ENCODE measurements at places on chromosomes 13 and 19.

DNA sequence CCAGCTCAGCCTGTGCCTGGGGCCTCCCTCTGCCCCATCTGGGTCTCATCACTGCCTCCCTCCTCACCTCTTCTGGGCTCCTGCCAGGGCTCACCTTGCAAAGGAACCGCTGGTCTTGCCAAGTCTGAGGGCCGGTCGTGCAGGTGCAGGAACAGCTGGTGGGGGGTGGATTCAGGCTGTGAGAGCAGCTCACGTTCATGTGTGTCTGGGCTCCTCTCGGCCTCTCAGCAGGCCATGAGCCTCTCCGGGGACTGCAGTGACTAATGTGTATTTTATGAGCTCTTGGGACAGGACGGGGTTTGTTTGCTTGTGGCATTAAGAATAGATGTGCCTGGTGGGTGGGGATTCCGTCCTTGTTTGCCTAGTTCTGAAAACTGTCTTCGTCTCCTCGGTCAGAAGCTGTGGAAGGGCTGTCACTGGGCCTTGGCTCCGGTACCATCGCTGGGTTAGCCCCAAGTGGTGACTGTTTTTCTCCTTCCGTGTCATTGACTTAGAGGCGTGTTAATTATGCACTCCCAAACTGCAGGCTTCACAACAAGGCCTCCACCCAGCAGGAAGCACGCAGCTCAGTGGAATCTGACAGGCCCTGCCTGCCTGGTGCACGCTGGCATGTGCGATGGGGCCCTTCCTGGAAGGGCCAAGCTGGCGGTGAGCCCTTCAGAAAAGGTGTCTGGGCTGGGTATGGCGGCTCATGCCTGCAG is 77.6 kb downstream of the KDM4B start:
- no peak for DNase-seq

GRCh38 chr19:46514589-46515289 is 19.1 kb upstream of the PNMA8B start:
- no peak for DNase-seq

GRCh38 chr13:50161052-50161451 is 145.8 kb downstream of the KCNRG start:
- no peak for DNase-seq

DNA sequence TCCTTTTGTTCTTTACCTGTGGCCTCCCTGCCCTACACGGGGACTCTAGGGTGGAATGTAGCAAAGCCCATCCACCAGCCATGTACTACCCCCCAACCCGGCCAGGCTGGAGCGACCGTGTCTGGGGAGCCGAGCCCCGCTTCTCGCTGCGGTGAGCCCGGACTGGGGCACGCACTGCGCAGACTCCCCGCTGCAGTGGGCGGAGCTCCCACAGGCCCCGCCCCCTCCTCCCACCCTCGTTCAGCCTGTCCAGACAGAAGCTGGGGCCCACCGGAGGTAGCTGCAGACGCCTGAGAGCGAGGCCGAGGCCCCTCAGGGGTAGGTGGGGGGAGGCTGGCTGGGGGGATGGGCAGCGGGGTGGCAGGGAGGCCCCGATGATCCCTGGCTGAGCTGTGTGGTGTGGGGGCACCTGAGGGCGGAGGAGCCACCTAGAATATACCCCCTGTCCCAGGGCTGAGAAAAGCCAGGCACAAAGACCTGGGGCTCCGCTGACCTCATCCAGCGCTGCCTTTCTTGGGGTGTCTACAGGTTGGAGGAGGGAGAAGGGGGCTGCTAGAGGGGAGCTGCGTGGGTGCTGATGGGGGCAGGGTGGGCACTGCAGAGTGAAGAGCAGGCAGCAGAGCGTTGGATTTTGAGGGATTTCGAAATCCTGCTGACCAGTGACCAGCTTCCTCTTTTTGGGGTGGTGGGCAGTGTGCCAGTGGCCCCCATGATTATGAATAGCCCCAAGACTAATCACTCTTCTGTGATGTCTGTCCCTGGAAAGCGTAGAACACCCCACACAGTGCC is 17.3 kb downstream of the PLD3 start:
- DNase-seq, result peak; percentile 96

- no peak for DNase-seq
These were observed 77.4 kb upstream of the ABCC4 start for GRCh38 chr13:95378603-95379002.

DNA sequence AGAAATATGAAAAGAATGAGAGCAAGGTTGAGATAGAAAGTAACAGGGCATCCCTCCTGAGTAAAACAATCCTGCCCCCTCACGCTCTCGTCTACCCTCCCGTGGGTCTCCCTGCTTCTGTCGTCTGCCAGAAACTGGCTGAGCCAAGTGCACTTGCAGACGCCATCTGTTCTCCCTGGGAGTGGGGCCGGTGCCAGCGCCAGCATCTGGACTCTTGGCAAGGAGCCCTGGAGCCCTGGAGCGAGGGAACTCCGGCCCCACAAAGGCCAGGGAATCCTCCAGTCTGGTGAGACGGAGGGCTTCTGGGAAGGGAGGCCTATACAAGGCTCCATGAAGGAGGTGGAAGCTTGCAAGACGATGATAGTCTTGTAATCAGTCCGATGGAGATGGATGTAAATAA is 2.3 kb upstream of the TMEM91 start:
- no peak for DNase-seq

DNA sequence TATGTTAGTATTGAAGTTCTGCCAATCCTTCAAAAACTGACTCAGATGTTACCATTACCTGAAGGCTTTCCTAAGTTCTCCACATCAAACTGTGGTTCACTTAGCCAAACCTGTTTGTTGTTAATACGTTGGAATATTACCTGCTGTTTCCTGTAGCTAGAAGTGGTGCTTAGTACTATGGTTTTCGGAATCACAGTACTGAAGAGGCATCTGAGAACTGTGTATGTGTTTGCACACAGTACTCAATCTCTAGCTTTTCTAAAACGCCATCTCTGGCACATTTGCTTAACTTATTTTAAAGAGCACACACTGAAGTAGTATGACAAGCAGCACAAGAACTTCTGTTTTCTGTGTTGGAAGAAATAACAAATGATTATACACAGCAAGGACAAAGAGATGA is 248.2 kb downstream of the SHISA2 start:
- no peak for DNase-seq

GRCh38 chr19:5578097-5578846 is 10.5 kb upstream of the TINCR start:
- DNase-seq, result peak; percentile 89

- no peak for DNase-seq
These were observed 180.7 kb downstream of the SLITRK6 start for GRCh38 chr13:85618521-85618920.

DNA sequence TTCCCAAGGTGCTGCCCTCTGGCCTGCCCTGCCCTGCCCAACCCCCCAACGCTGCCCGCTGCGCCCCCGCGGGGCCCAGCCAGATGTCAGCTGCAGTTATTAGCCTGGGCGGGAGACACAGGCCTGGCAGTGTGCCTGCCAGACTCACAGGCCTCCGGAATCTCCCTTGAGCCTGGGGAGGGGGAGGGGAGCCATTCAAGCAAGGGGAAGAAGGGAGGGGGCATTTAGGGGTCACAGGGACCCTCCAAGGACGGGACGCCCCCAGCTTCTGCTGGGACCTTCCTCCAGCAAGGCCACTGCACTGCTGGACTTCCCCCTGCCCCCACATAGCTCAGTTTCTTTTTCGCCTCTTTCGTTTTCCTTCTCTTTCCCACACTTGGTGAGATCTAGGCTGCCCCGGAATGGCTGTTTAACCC is 2.6 kb upstream of the JUNB start:
- DNase-seq, result peak; percentile 77

GRCh38 chr19:17936379-17936778 is 3.6 kb downstream of the CCDC124 start:
- no peak for DNase-seq

DNA sequence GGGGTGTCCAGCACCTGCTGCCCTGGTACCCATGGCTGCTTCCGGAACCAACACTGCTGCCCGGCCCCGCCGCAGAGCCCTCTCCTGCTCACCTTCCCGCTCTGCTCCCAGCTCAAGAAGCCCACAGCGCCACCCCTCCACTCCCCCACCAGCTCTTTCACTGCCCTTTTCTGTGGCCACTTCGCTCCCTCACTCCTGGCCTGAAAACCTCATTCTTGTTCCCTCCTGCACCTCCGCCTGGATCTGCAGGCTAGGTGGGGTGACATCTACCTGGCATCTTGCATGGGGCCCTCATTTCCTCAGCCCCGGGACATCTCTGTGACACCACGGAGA is 6.4 kb downstream of the ZNF787 start:
- DNase-seq, result no peak

GRCh38 chr13:42525035-42525504 is 48.9 kb upstream of the TNFSF11 start:
- no peak for DNase-seq

GRCh38 chr13:98360545-98360944 is 183.5 kb upstream of the RNF113B start:
- no peak for DNase-seq

DNA sequence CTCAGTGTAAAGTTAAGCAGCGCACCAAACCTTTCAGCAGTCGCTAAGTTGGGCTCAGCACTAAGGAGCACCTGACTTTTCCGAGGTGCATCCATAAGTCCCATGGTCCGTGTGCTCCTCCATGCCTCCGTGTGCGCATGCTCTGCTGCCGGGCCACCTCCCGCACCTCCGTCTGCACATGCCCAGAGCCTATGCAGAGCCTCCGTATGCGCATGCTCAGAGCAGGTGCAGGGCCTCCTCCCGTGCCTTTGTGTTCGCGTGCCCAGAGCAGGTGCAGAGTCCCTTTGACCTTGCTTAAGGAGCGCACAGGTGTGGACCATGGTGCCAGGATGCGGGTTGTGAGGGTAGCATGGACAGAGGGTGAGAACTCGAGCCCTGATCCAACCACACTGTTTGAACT is 46.0 kb downstream of the ATP11A start:
- DNase-seq, result no peak

- no peak for DNase-seq
These were observed 14.5 kb downstream of the CSNK1G2 start for GRCh38 chr19:1955171-1956121.

- no peak for DNase-seq
These were observed 106.7 kb upstream of the SOX1 start for GRCh38 chr13:111960152-111960772.

DNA sequence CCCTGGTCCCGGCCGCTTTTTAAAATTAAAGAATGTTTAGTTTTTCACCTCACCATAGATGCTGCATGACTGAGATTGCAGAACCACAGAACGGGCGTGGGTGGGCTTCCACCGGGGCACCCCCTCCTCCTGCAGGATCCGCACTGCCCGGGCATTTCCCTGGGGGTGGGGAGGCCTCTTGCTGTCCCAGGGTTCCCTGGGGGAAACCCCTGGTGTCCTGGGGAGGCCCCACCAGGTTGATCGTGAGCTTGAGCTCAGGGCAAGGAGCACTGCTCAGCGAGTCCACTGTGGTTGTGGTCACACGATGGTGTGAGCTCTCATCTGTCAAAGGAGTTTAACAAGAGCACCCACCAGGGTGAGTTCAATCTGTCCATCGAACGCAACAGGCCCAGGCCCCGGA is 11.4 kb upstream of the TCF3 start:
- no peak for DNase-seq

DNA sequence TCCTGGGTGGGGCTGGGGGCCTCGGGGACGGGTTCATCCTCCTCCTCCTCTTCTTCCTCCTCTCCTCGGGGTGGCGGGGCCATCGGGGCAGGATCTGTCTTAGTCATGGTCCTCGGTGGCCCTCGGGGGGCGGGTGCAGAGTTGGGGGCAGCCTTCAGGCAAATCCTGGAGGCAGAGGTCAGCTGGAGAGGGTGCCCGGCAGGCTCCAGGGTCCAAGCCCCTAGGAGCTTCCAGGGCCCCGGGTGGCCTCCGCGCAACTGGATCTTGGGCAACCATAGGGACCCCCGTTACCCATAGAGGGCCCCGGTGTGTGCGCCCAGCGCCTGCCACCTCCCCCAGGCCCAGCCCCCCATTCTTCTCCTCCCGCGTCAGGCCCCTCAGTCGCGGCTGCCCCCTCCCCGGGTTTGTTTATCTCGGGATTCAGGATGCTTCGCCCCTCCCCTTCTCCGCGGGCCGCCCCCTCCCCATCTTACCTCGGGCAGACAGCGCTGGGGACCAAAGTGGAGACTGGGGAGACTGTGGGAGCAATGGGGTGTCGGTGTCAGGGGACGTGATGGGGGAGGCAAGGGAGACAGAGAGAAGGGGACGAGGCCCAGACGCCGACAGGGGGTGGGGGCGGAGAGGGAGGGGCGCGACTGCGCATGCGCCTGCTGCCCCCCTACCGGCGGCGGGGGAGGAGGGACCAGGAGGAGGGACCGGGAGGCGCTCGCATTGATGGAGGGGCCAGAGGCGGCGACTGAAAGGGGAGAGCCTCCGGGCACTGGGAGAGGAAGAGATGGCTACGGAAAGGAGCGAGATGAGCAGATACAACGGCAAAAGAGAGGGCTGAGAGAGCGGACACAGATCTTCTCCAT is at the start of gene CLIP3:
Gene CLIP3, minus strand, starts transcription at position 623 of the 854 bp plus-strand sequence. Its CDS starts 516 bp downstream, at position 107.
- DNase-seq, result peak; percentile 90

GRCh38 chr19:42158926-42159325 is 26.7 kb upstream of the POU2F2 start:
- no peak for DNase-seq

Data from ecto neural progenitor cell (in vitro differentiated cells).